Endothelial cell of umbilical vein (primary cell): ENCODE measurements at places on chromosomes 5 and 9.
A peak's percentile ranks its signal among the peaks of the same experiment; 100 is the strongest.

GRCh38 chr5:170681013-170681433 lies 102.5 kb upstream of the GABRP start:
- peak; percentile 43 for DNase-seq

- DNase-seq: no peak
Observed at GRCh38 chr5:178419196-178419595, 171.0 kb downstream of the COL23A1 start.

DNA sequence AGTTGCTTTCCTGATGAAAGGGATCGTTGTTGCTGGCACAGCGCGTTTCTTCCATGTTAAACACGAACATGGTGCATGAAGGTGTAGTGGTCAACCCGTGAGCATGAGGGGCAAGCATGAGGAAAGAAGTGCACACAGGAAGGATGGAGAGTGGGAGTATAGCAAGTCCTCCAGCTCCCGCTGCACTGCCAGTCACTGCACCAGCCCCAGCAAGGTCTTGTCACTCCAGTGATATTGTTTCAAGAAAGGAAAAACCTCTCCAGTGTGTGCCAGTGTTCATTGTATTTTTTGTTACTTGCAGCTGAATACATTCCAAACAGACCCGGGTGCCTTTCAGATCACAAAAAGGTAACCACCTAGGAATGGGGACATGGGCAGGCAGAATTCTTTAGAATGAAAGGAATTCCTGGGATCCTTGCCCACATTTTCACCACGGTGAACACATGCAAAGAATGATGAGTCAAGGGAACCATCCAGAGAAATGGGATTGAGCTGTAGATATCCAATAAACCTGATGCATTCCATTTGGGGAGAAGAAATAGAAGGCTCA lies 186.3 kb downstream of the AOPEP start:
- DNase-seq: no peak

- DNase-seq: peak; percentile 29
Observed at GRCh38 chr5:91178461-91178860, 204.7 kb downstream of the ARRDC3 start.

GRCh38 chr5:167912941-167913665 lies 378.3 kb upstream of the WWC1 start:
- DNase-seq: no peak

DNA sequence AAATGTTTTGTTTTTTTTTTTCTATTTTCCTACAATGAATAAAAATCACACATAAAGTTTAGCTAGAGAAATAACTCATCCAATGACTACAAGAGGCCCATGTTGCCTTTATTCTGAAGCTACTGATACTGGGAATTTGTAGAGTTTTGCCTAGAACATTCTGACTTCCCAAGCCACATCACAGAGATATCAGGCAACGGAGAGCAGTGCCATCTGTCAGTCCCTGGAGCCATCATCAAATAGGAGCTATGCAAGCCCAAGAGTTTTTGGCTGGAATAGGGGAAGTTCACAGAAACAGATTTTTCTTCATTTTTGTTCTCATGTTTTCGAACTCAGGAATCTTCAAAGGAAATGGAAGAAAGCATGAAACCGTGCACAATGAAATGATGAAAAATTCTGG lies 896.6 kb downstream of the TLE1 start:
- no peak for DNase-seq

GRCh38 chr5:150298701-150299451 lies 3.8 kb downstream of the ARSI start:
- no peak for DNase-seq

GRCh38 chr5:151214614-151215545 lies 9.0 kb downstream of the CCDC69 start:
- no peak for DNase-seq

GRCh38 chr5:147431586-147431985 lies 78.3 kb downstream of the DPYSL3 start:
- no peak for DNase-seq

DNA sequence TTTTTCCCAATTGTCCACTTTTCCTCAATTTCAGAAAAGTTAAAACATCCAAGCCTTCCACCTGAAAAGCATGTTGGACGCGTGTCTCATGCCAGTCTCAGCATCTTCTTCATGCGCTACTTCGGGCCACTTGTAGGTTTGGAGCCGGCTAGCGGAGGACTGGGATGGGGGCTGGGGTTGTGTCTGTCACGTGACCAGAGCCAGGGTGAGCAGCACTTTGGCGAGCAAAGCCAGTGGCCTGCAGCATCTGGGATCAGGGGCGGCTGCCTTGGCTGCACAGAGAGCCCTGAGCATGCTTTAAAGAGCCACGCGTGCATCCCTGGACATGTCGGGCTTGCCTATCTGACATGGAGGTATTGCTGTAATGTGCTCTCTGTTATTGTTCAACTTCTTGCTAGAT lies 41.2 kb downstream of the SLC6A3 start:
- DNase-seq: no peak

DNA sequence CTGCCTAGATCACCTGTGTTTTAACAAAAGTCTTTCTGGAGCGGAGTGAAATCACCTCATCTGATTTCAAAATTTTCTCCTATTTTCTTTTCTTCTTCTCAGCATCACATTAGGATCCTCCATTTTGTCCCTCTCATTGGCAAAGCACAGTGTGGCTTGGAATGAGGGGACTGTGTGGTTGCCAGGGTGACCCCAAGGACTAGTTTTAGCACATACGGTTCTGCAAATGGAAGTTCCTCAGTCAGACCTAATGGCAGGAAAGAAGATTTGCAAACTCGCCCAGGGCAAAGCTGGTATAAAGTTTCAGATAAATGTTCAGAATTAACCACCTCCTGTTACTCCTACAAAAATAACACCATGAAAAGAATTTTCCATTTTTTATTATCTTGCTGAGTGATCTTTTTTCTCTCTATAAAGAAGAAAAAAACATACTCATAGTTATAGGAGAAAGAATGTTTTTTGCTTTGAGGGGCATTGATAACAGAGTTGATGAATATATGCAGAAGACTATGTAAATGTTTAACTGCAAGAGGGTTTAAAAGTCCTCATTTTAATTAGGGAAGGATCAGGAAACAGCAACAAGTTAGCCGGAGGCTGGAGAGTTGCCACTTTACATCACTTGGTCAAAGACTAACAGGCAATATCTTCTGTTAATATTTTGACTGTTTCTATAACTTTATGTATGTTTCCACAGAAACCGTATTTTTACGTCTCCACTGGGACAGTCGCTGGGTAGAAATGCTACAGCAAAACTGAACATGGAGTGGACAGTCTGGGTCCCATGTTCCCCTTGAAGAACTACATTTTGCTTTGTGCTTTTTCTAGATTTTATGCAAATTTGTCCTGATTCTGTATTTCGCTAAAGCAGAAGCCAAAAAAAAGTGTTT lies 257.8 kb downstream of the NR2F1-AS1 start:
- DNase-seq: no peak

- no peak for DNase-seq
Observed at GRCh38 chr5:160423099-160423498, 1.4 kb downstream of the PTTG1 start.

DNA sequence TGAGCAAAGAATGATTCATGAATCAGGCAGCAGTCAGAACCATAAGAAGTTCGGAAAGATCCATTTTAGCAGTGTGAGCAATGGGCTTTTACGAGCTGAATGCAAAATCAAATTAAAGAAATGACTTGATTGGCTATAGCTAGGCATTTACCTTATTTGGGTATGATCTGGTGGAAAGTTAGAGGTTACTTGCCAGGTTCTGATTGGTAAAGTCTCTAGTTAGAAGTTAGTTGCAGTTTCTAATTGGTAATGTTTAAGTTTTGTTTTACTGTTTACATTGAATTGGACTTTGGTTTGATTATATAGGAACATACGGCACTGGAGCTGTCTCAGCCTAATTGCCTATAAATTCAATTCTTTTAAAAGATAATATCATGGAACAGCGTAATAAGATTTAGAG lies 97.9 kb downstream of the ITGA1 start:
- DNase-seq: no peak

DNA sequence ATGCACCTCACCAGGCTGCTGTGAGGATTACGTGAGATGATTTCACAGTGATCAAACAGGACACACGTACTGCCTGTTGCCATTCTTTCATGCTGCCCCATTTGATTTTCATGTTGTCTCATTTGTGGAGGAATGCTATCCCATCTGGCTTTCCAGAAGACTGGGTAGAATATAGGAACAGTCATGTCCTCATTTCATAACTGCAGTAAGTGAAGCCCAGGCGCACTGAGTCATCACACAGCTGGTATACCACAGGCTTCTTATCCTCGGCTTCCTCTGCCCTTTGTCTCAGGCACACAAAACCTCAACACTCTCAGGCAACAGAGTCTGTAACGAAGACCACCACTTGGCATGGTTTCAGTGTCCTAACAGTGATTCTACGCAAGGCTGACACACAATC lies 62.3 kb downstream of the LHFPL2 start:
- DNase-seq: peak; percentile 74
